ENCODE measurements at places on chromosomes 13 and 19.

GRCh38 chr19:7823686-7824301, 6.2 kb upstream of the EVI5L start:
- no peaks in the 10 kb centered on the region for H3K27me3 ChIP-seq
- no peaks in the 10 kb centered on the region for H3K4me1 ChIP-seq

GRCh38 chr19:13043285-13043684, 48.0 kb downstream of the NFIX start:
- H3K4me3 ChIP-seq: no peak overlapping the region
- H3K27me3 ChIP-seq: no peaks in the 10 kb centered on the region

GRCh38 chr19:15197275-15197941, 3.4 kb downstream of the NOTCH3 start:
- H3K27ac ChIP-seq: peak overlapping the region; percentile 98
- DNase-seq: peak; percentile 81
- H3K27me3 ChIP-seq: no peaks in the 10 kb centered on the region
- peak overlapping the region; percentile 96 for H3K4me3 ChIP-seq

DNA sequence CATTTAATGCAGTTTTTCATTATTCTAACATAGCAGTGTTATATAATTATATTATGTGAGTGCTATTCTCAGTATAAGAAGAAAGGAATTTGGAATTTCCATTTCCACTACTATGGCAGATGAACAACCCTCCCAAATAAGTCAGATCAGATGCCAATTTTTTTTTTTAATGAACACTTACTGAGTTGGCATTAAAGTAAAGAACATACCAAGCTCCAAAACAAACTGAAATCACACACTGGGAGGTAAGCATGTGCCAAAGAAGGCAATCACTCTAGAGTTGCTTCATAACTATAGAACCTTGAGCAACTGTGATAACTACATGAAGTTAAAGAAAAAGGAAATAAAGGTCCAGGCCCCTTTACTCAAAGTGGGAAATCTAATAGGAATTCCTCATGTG, 90.3 kb downstream of the RNF17 start:
- H3K4me1 ChIP-seq: no peaks in the 10 kb centered on the region
- no peak overlapping the region for H3K27ac ChIP-seq
- no peak overlapping the region for H3K4me3 ChIP-seq
- no peak for DNase-seq
- peaks cover 3% of the 10 kb centered on the region for H3K27me3 ChIP-seq
- H3K36me3 ChIP-seq: no peaks in the 10 kb centered on the region

DNA sequence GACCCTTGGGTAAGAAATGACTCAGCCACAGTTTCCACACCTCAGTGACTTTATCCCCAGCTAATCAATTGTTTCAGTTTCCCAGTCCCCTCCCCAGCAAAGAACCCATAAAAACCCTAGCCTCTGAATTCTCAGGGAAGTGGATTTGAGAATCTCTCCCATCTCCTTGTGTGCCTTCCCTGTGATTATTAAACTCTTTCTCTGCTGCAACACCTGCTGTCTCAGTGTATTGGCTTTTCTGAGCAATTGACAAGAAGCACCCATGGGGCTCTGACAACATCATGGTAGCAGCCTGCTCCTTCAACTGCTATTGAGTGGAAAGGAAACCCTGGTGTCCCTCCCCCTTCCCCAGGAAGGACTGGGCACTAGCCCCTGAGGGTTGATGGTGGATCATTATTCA, 73.7 kb downstream of the UQCRFS1 start:
- H3K4me1 ChIP-seq: no peaks in the 10 kb centered on the region
- H3K27ac ChIP-seq: no peak overlapping the region
- no peak overlapping the region for H3K4me3 ChIP-seq
- no peak for DNase-seq
- no peaks in the 10 kb centered on the region for H3K36me3 ChIP-seq

GRCh38 chr13:65034266-65034665, 2195.9 kb downstream of the PCDH9 start:
- H3K4me3 ChIP-seq: no peak overlapping the region
- H3K4me1 ChIP-seq: no peaks in the 10 kb centered on the region
- no peak for DNase-seq
- no peaks in the 10 kb centered on the region for H3K27me3 ChIP-seq
- no peak overlapping the region for H3K27ac ChIP-seq

DNA sequence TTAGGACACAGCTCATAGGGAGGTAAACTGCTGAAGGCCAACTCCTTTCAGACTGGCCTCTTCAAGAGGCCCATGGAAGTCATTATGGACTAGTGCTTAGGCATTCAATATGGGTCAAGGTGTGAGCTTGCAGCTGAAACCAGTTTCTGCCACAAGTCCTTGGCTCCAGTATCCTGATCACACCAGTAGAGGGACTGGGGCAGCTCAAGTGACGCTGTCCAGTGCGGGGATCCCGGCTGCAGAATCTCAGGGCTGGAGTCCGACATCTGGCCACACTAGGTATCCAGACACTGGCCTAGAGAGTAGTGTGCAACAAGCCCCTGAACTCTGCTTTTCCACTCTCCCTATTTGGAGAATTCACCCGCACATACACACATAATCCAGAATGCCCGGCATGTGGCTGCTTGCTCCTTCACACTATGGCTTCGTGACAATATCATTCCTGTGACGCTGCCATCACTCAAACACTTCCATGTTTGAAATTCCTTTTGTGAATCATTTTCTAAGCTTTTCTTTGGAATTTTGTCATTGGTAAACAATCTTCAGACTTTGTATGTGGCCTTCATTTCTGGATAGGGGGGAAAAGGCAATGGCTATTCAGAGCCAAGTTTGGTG, 425.1 kb downstream of the EFNB2 start:
- H3K27me3 ChIP-seq: no peaks in the 10 kb centered on the region
- H3K4me1 ChIP-seq: no peaks in the 10 kb centered on the region
- H3K4me3 ChIP-seq: no peak overlapping the region
- no peak overlapping the region for H3K27ac ChIP-seq
- no peaks in the 10 kb centered on the region for H3K36me3 ChIP-seq

GRCh38 chr13:88042489-88042888, 371.3 kb downstream of the SLITRK5 start:
- H3K27ac ChIP-seq: no peak overlapping the region
- no peaks in the 10 kb centered on the region for H3K27me3 ChIP-seq
- no peak overlapping the region for H3K4me3 ChIP-seq
- no peak for DNase-seq

DNA sequence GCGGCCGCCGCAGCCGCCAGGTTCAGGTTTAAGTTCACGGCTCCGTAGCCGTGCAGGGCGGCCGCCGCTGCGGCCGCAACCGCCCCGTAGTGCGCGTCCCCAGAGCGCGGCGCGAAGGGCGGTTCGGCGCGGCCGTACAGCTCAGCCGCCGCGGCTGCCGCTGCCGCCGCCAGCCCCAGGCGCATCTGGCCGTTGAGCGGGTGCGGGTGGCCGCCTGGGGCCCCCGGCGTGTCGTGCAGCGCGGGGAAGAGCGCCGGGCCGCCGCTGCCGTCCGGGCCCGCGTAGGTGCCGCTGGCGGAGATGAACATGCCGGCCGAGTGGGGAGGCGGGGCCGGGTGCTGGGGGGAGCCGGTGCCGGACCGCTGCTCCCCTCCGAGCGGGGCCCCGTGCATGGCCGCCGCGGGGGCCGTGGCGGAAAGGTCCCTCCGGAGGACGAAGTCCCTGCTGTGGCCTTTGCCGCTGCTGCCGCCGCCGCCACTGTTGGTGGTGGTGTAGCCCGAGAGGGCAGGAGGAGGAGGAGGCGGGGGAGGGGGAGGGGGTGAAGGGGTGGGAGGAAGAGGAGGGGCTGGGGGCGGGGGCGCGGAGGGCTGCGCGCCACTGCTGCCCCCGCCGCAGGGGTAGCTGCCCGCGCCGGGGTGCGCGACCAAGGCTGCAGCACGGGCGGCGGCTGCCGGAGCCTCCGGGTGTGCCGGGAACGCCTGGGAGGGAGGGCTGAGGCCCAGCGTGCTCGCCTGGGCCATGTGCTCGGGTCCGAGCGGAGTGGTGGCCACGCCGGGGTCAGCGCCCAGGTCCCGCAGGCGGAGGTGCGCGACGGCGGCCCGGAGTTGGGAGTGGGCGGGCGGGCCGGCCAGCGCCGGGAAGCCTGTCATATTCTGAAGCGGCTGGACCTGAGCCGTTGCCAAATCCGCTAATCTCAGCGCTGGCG, 654 bp downstream of the ZIC5 start:
- H3K4me3 ChIP-seq: peak overlapping the region; percentile 26
- H3K27ac ChIP-seq: no peak overlapping the region
- peaks cover 18% of the 10 kb centered on the region for H3K27me3 ChIP-seq
- H3K36me3 ChIP-seq: no peaks in the 10 kb centered on the region
- no peaks in the 10 kb centered on the region for H3K4me1 ChIP-seq

DNA sequence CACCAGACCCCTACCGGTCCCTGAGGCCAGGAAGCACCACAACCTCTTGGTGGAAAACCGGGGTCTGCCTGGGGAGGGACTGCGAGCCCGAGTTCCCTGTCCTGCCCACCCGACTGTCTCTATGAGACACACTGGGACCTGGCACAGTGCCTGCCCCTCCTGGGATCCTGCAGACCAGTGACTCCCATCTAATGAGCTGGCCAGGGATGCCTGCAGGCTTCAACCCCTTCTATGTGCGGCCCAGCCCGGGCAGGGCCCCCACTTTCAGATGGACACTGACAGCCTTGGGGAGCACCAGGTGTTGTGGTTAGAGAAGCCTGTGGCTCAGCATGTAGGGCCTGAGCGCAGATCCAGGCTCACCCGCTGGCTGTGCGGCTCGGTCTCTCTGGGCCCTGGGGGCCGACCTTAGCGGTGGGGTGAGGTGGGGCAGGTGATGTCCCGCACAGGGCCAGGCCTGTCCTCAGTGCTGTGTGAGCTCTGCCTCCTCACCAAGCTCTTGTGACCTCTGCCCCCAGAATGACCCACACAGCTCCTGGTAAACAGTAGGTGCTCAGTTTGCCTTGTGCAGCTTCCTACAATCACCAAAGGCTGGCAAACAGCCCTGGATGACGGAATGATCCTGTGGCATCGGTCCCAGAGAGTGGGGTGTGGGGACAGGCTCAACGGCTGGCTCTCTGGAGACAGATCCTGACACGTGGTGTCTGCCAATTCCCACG, 17.9 kb upstream of the CACTIN start:
- DNase-seq: no peak
- no peaks in the 10 kb centered on the region for H3K27me3 ChIP-seq
- no peak overlapping the region for H3K27ac ChIP-seq
- no peaks in the 10 kb centered on the region for H3K4me1 ChIP-seq
- no peak overlapping the region for H3K4me3 ChIP-seq
- peaks cover 93% of the 10 kb centered on the region for H3K36me3 ChIP-seq

DNA sequence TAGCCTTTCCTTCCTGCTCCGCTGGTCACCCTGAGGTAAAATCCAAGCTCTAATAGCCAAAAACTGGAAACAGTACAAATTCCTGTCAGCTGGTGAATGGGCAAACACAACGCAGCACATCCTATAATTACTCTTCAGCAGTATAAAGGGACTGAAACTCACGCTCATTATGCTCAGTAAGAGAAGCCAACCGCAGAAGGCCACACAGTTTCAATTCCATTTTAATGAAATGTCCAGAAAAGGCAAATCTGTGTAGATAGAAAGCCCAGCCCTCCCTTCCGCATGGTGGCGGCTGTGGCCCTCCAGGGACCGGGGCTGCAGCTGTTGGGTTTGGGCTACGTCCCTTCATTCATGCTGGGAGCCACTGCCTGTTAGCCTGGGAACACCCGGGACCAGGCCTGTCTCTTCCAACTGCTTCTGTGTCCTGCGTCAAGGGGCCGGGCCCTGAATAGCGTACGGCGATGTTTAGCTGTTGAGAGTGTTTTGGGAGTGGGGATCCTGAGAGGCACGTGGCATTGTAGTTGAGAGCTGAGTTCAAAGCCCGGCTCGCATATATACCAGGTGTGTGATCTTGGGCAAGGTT, 23.5 kb downstream of the NKPD1 start:
- H3K27me3 ChIP-seq: no peaks in the 10 kb centered on the region
- peaks cover 25% of the 10 kb centered on the region for H3K36me3 ChIP-seq
- no peak overlapping the region for H3K27ac ChIP-seq
- no peak overlapping the region for H3K4me3 ChIP-seq

GRCh38 chr13:65310663-65311328, 1919.3 kb downstream of the PCDH9 start:
- H3K4me1 ChIP-seq: no peaks in the 10 kb centered on the region
- H3K36me3 ChIP-seq: no peaks in the 10 kb centered on the region
- DNase-seq: no peak
- H3K4me3 ChIP-seq: no peak overlapping the region
- no peaks in the 10 kb centered on the region for H3K27me3 ChIP-seq

DNA sequence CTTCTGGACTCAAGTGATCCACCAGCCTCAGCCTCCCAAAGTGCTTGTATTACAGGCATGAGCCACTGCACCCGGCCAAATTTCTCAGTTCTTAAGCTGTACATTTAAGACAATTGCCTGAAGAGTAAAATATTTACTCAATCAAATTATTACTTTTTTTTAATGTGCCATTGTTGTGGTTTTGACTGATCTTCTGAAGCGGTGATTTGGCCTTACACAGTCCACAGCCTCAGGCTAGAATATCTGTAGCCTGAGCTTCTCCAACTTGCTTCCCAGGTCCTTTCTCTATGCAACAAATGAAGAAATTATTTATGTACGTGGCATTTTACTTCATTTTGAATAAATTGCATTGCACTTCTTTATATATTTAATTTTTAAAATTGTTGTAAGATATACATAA, 281.3 kb downstream of the KLF5 start:
- no peaks in the 10 kb centered on the region for H3K27me3 ChIP-seq
- DNase-seq: no peak
- no peaks in the 10 kb centered on the region for H3K36me3 ChIP-seq

GRCh38 chr13:111912991-111913760, 153.8 kb upstream of the SOX1 start:
- DNase-seq: no peak
- no peaks in the 10 kb centered on the region for H3K4me1 ChIP-seq
- H3K27me3 ChIP-seq: no peaks in the 10 kb centered on the region
- H3K36me3 ChIP-seq: no peaks in the 10 kb centered on the region

GRCh38 chr13:46775385-46776107, 21.4 kb downstream of the ESD start:
- peak overlapping the region; percentile 74 for H3K27ac ChIP-seq
- peaks cover 23% of the 10 kb centered on the region for H3K4me1 ChIP-seq
- H3K4me3 ChIP-seq: no peak overlapping the region
- peaks cover 25% of the 10 kb centered on the region for H3K36me3 ChIP-seq
- no peak for DNase-seq
- no peaks in the 10 kb centered on the region for H3K27me3 ChIP-seq

DNA sequence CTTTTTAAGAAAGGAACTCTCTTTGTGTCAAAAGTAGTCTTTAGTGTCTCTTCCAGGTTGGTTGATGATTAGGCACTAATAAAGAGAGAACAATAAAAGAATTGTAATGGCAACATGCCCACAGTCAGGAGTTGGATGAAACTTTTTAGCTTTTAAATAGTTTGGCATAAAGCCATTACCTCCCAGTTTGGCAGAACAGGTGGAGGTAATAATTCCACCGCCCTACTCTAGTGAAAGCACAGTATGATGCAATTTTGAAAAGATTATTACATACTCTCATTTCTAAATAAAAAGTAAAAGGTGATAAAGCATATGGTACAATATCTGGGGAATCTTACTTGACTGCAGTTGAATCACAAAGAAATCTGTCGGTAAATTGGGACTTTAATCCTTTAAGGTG, 497.6 kb downstream of the SUCLA2 start:
- no peak for DNase-seq
- H3K36me3 ChIP-seq: no peaks in the 10 kb centered on the region
- H3K4me1 ChIP-seq: no peaks in the 10 kb centered on the region
- H3K27ac ChIP-seq: no peak overlapping the region
